Stimulated activated CD8-positive, alpha-beta memory T cell treated with anti-CD3 and anti-CD28 coated beads, Interleukin-2, amount 100 ng/mL, for 1 hour (primary cell): ENCODE measurements at places on chromosomes 3 and 15.

DNA sequence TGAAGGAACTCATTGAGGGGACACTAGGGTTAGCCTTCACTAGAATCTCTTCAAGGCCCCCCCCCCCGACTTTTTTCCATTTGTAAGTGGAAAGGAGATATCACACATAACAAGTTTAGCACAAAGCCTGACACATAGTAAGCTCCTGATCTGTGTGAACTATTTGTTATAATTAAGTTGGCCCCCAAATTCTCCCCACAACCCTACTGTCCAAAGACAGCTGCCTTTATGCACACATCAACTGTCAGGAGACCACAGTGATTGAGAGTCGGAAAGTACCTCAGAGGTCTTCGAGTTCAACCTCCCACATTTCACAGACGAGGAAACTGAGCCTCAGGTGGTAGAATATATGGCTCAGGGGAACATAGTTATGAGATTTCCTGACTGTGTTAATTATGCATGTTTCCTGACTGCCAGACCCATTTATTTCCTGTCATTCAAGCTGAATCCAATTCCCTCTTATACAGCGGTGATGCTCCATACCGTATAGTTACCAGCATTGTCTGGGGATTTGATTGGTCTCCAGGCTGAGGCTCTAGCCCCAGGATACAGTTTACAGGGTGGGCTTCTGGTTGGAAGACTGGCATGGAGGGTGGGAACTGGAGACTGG, 227.4 kb upstream of the CMC1 start:
- no peak for DNase-seq

DNA sequence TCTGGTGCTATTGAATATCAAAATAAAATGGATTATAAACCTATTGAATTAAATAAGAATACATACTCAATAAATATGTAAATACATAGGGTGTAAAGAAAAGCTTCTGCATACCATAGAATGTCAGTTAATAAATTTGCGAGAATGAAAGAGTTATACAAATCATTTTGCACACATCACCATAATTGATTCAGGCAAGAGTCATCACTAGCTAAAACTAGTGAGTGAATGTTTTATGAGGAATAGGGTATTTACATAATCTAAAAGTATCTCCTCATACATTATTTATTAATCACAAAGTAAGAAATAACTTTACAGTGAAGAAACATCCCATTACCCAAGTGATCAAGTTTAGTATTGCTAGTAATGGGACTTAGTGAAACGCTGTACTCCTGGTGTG, 13.6 kb downstream of the EXOG start:
- no peak for DNase-seq

DNA sequence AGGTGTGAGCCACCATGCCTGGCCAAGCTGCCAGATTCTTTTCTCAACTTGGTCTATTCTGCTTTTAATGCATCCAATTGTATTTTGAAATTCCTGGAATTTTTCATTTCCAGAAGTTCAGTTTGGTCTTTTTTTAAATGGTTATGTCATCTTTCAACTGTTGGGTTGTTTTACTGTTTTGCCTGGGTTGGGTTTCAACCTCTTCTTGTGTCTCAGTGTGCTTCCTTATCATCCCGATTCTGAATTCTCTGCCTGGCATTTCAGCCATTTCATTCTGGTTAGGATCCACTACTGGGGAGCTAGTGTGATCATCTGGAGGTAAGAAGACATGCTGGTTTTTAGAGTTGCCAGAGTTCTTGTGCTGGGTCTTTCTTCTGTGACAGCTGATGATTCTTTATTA, 61.5 kb downstream of the LRRC49 start:
- no peak for DNase-seq

- DNase-seq, result no peak
These were observed 2.6 kb downstream of the GNAI2 start for GRCh38 chr3:50238549-50239026.

DNA sequence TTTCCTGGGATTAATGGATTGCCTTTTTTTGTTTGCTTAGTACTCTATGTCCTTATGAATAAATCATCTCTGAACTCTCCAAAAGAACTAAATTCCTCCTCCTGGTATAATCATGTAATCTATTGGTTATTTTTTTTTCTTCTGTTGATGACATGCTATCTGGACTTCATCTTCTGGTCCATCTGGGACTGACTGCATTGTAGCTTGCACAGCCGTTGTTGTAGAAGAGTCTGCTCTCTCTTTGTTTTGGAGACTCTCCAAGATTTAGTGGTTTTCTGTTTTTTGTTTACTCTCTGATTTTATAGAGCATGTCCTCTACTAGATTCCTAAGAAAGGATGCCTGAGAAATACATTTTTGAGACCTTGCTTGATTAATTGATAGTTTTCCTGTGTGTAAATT, 19.1 kb downstream of the IREB2 start:
- no peak for DNase-seq

- DNase-seq, result no peak
These were observed 40.2 kb upstream of the MEIS2 start for GRCh38 chr15:37140531-37141058.

- no peak for DNase-seq
These were observed 41.4 kb upstream of the BSN start for GRCh38 chr3:49512781-49513355.

GRCh38 chr3:65889707-65890099, 149.0 kb downstream of the MAGI1 start:
- no peak for DNase-seq

GRCh38 chr3:192366916-192367315, 360.4 kb downstream of the FGF12 start:
- no peak for DNase-seq

DNA sequence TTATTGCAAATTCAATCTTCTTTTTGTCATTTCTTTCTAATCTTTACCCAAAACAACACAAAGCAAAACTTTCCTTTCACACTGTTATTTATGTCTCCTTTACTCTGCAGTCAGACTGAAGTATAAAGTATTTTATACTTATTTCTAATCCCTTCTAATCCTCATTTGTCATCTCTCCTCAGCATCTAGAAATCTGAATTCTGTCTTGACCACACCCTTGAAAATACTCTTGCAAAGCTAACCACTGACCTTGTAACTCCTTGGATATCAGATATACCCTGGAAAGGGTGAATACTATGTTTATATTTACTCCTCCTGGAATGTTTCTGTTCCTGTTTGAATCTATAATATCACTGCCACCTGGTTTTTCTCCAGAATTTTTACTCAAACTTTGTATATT, 481.1 kb downstream of the ZNF385D start:
- no peak for DNase-seq
